Activated naive CD8-positive, alpha-beta T cell treated with anti-CD3 and anti-CD28 coated beads, Interleukin-2, amount 50 U/mL, for 24 hours (primary cell): ENCODE measurements at places on chromosomes 12 and 14.
A peak's percentile ranks its signal among the peaks of the same experiment; 100 is the strongest.

DNA sequence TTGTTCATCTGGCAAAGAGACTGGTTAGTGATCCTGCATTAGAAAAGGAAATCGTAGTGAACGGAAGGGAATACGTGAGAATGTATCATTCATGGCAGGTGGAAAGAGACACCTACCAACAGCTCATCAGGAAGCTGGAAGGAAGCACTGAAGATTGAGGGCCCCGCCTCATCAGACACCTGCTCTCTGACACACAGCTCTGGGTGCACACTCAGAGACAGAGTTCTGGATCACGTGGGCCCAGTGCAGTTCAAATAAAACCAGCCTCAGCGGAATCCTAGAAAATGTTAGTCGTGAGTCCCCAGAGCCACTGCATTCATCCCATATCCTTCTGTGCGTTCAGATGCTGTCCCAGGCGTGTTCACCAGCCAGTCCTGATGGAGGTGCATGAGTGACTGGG lies 129.7 kb downstream of the GLT1D1 start:
- DNase-seq: no peak

DNA sequence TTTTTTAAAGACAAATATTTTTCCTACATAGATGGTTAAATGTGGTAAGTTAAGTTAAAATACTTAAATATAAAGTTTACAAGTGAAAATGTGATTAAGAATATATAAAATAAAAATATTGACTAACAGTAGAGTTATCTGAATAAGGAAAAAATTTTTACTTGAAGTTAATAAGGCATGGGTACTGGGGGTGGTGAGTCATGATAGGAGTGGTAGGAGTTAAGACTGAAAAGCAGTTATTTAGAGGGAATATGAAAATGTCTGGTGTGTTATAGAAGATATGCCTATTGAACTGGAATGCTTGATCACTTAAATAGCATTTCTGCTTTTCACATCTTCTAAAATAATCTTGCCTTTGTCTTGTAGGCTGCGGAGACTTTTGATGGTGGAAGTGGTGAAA lies 68.7 kb downstream of the CCDC91 start:
- DNase-seq: no peak

DNA sequence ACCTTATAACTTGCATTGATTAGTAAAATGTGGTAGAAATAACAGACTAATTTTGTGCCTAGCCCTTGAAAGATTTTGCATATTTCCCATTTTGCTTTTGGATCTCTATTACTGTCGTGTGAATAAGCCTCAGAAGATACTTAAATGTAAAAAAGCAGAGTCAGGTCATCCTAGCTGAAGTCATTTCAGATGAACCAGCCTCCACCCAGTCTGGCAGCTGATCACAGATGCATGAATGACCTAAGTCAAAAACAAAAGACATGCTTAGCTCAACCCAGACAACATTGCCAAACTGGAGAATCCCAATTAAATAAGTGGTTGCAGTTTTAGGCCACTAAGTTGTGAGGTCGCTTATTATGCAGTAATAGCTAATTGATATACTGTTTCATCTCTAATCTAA lies 349.9 kb downstream of the C12orf50 start:
- DNase-seq: no peak

- DNase-seq: no peak
Measured at GRCh38 chr14:51444353-51445000, 204.4 kb downstream of the TMX1 start.

DNA sequence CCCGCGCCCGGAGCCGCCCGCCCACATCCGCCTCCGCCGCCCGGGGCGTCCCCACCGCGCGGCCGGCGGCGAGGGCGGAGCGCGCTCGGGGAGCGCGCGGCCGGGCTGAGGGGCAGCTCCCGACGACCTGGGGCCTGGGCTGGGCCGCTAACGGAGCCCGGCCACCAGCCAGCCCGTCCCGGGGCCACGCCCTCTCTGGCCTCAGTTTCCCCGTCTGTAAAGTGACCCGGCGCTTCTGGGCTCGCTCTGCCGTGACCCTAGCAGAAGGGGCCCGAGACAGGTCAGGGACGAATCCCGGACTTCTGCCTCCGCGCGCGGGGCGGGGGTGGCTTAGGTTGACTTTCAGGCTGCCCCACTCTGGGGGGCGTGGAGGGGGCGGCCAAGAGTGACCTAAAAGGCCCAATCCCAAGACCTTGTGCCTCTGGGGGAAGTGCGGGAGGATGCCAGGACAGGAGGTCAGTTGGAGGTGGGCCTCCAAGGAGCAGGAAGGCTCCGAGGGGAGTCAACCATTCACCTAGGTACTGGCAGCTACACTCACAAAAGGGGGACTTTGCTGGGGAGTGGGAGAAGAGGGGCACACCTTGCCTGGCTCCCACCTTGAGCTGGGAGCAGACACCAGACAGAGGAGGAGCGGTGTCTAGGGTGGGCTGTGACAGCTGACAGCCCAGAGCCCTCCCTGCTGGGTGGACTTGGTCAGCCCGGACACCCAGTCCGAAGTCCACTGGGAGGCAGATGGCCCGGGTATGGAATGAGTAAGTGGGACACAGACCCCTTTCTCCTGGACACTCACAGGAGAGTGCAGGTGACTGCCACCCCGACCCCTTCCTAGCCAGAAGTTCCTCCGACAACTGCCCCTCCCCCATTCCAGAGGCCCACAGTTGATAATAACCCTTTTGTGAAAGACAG lies 486 bp upstream of the AKT1 start:
- peak; percentile 68 for DNase-seq

- no peak for DNase-seq
Measured at GRCh38 chr12:108720757-108721514, 10.4 kb downstream of the CORO1C start.

DNA sequence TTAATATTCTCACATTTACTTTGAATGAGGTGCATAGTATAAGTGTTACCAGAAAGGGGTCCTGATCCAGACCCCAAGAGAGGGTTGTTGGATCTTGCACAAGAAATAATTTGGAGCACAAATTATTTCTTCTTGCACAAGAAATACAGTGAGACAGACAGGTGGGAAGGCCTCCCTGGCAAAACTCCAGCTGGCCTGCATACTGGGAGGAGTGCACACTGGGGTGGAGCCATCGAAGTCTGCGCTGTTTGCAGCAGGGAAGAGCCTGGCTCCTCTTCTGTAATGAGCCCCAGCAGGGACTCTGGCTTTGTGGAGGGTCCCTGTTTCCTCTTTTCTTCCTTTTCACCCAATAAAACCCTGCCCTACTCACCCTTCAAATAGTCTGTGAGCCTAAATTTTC lies 141.6 kb downstream of the GLT1D1 start:
- no peak for DNase-seq

DNA sequence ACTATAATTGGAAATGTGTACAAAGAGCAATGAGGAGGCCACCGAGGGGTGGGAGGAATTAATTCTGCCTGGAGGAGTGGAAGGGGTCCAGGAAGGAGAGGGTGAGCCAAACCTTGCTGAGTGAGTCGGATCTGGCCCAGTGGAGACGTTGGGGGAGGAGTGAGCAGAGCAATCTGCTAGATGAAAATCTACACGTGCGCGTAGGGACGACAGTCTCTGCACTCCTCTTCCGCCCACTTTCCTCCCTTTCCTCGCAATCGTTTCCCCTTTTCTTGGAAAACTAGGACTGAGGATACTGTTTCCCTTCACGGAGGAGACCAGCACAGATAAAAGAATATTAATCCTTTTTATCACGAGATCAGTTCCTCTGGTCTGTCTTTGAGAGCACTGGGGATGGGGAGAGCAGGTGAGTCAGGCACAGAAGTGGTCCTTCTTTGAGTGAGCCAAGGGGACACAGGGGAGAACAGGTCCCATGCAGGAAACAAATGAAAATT lies 2.9 kb upstream of the NAB2 start:
- peak; percentile 60 for DNase-seq

GRCh38 chr12:388541-389141 lies 479 bp downstream of the KDM5A start:
- peak; percentile 46 for DNase-seq

- DNase-seq: no peak
Measured at GRCh38 chr12:16159571-16159970, 117.9 kb downstream of the SLC15A5 start.

DNA sequence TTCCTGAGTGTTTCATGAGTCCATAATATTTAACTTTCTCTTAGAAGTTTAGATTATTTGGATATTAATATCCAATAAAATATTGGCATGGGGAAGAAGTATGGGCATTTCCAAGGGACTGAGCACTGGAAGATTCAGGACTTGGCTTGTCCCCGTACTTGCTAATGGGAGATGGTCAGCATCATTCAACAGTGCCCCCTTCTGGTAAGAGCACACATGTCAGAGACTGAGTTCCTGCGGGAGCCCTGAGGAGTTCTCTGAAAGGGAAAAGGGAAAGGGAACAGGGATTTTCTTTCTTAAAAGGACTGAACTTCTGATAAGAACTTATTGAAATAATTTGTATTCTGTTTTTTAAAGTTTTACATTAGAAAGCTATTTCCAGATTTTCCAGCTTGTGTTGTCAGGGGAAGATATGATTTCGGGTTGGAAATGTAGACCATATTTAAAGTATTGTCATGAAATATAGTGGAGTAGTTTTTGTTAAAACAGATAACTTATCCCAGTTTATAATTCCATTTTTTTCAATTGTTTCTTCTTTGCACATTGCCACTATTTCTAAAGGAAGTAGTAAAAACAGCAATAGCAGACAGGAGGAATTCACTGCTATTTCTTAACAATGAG lies 59.8 kb upstream of the C12orf71 start:
- DNase-seq: peak; percentile 50

- peak; percentile 33 for DNase-seq
Measured at GRCh38 chr12:104083769-104084475, 19.6 kb downstream of the HCFC2 start.

GRCh38 chr14:102544747-102545460 lies 35.3 kb upstream of the ANKRD9 start:
- DNase-seq: peak; percentile 32

GRCh38 chr12:69872804-69873203 lies 47.8 kb downstream of the MYRFL start:
- no peak for DNase-seq

GRCh38 chr14:51462182-51462581 lies 189.5 kb upstream of the FRMD6 start:
- DNase-seq: no peak

GRCh38 chr12:99695050-99695449 lies 47.5 kb downstream of the GARIN6 start:
- no peak for DNase-seq

- no peak for DNase-seq
Measured at GRCh38 chr12:66693901-66694513, 15.1 kb upstream of the GRIP1 start.

DNA sequence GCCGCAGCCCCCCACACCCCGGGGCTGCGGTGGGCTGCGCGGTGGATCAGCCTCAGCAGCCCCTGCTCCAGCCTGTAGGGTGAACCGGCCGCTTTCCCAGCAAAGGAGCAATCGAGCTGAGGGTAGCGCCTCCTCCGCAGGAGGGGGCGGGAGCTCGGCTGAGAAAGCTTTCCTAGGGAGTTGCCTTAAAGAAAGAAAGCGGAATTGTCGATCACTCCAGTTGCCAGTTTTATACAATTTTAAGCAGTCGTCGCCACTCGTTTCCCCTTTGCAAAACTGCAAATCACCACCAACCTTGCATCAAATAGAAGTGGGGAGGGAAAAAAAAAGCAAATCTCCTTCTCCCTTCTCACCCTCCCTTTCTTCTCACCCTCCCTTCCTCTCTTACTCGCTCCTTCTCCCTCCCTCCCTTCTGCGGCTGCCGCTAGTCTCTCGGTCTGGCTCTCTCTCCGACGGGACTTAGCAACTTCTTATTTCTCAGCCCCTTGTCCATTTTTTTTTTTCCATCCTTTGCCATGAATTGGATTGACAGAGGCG lies at the start of gene PDE3A:
Gene PDE3A, plus strand, starts transcription at position 424 of the 537 bp plus-strand sequence. CDS start 748 bp downstream, outside the sequence.
- DNase-seq: no peak

GRCh38 chr12:48074266-48074665 lies 31.6 kb downstream of the SENP1 start:
- no peak for DNase-seq

- DNase-seq: no peak
Measured at GRCh38 chr12:94128280-94128679, 20.1 kb upstream of the PLXNC1 start.

- DNase-seq: no peak
Measured at GRCh38 chr12:129887101-129887500, 16.7 kb downstream of the TMEM132D start.

DNA sequence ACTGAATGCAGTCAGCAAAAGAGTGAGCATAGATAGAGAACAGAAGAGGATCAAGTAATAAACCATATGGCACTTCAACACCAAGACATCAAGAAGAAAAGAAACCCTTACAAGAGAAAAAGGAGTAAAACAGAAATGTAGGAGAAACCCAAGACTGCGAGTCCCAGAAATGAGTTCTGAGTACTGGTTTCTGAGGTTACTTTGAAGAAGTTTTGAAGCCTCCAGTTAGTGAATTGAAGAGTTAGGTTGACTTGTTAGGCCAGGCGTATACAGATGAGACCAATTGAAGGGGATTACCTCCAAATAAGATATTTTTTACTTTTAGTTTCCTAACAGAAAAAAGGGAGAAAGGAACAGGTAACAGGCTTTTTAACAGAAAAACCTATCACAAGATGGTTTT lies 162.2 kb upstream of the SSTR1 start:
- no peak for DNase-seq

DNA sequence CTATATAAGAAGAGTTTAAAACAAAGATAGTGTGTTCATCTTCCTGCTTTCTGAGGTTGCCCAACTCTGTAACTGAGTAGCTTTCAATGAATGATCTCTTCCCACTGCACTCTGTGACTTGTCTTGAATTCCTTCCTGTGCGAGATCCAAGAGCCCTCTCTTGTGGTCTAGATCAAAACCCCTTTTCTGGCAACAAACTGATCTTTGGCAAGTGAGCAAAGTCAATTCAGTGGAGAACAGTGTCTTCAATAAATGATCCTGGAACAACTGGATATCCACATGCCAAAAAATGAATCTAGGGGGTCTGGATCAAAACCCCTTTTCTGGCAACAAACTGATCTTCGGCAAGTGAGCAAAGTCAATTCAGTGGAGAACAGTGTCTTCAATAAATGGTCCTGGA lies 8.5 kb downstream of the CFAP54 start:
- no peak for DNase-seq

DNA sequence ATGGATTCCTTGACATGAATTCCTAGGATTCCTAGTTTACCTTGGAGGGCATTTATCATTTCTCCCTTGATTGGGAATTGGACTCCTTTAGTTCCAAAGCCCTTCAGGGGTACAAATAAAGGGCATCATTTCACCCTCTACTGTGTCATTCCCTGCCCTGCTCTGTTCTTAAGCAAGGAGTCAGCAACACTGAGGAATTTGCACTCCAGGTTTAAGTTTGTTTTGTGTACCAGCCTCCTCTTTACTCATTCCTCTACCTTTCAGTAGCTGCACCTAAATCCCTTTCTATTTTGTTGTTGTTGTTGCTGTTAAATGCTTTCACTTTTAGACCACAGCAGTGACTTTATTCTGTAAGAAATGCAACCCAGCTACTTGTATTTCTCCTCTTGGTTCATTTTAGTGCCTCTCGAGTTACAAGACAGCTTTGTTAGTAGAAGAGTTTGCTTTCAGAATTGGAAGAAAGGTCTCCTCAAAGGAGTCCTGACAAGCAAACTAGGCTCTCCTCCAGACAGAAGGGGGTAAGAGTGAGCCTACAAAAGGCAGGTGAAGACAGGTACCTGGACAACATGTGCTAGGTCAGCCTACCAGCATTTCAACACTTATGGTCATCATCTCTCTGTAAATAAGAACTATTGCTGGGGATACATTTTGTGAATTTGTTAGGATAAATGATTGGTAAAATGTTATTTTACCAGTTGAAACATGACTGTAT lies 90.0 kb downstream of the RMST start:
- no peak for DNase-seq
